ENCODE measurements at places on chromosomes 6 and 20. TPM values are rescaled to one million over a fixed set of nuclear protein-coding genes. Genes with fewer than 3 reads are reported as not detected.

PGC gene
- not detected for total RNA-seq

OR2H2 gene
- total RNA-seq = not detected

RSPH9 gene
- not detected for total RNA-seq

OTOR gene
- total RNA-seq = not detected

LAMA2 gene
- 17.9 TPM for total RNA-seq

PGM3 gene
- 38.2 TPM for total RNA-seq

PNLDC1 gene
- total RNA-seq = not detected

PMEPA1 gene
- total RNA-seq = 15.4 TPM

RBM24 gene
- 32.2 TPM for total RNA-seq

DYNLRB1 gene
- 199 TPM for total RNA-seq

Measured in SJCRH30 (cell line).